ENCODE measurements at places on chromosomes 4 and X.

- DNase-seq, result no peak
Measured at GRCh38 chr4:129046055-129046959, 47.0 kb downstream of the SCLT1 start.

DNA sequence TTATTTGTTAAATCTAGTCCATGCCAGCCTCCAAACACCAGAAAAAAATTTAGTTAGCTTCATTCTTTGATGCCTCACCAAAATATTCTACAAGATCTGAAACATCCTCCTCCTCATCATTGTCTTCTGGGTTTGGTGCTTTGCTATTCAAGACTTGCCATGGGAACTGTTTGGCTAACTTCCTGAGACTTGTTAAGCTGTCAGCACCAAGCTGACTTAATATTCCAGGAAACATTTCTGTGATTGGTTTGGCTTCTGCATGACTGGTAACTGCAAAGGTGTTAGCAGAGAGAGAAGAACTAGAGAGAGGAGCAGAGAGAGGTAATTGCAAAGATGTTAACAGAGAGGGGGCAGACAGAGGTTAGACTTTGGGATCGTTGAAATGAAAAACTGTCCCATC lies 101.3 kb downstream of the PALLD start:
- no peak for DNase-seq

- DNase-seq, result no peak
Measured at GRCh38 chr4:85732124-85732523, 257.2 kb downstream of the ARHGAP24 start.

DNA sequence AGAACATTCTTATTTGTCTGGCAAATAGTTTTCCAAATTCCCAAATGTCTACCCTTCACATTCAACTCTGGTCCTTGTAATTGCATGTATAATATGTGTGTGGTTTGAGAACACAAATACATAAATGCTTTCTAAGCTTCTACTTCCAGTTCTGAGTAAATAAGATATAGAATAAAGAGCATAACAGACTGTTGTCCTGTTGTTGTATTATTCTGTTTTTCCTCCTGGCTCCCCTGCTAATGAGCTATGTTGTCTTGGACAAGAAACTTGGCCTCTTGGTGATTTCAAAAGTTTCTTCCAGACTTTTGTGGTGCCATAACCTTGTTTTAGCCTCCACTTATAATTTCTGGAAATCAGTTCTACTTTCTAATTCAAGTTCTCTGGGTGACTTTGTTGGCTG lies 75.3 kb upstream of the USP38 start:
- DNase-seq, result no peak

- no peak for DNase-seq
Measured at GRCh38 chrX:13863324-13863723, 46.4 kb upstream of the GPM6B start.

GRCh38 chr4:128564081-128564630 lies 245.3 kb upstream of the JADE1 start:
- DNase-seq, result no peak

DNA sequence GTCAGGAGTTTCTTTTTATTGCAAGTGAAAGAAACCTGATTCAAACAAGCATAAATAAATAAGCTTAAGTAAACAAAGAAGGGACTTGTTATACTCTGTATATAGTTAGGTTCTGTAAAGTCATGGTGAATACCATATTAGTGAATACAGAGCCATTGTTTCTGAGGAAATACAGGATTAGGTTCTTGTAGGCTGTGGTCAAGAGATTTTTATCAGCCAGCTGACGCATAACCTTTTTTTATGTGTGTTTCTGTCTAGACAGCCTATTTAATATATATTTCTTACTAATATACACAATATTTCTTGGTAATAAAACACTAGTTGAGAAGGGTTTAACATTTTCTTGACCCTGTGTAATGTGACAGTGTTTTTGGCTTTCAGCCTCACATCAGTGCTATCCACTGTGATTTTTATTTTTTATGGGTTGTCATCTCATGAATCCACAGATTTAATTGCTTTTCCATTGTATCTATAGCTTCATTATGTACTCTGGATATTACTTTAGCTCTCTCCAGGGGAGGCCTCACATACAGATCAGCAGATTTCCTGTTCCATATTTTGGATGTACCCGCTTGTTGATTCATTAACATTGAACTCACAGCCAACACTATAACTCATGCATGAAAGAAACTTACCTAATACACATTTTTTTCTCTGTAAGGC lies 8.0 kb downstream of the HERC3 start:
- no peak for DNase-seq

DNA sequence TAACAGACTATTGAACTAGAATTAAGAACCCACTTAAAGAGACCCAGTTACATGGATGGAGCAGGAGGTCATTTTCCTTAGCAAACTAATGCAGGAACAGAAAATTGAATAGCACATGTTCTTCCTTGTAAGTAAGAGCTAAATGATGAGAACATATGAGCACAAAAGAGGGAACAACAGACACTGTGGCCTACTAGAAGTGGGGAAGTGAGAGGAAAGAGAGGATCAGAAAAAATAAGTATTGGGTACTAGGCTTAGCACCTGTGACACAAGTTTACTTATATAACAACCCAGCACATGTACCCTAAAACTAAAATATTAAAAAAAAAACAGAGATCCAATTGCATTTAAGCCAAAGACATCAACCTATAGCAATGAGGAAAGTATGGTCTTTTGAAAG lies 26.2 kb downstream of the ARAP2 start:
- no peak for DNase-seq

DNA sequence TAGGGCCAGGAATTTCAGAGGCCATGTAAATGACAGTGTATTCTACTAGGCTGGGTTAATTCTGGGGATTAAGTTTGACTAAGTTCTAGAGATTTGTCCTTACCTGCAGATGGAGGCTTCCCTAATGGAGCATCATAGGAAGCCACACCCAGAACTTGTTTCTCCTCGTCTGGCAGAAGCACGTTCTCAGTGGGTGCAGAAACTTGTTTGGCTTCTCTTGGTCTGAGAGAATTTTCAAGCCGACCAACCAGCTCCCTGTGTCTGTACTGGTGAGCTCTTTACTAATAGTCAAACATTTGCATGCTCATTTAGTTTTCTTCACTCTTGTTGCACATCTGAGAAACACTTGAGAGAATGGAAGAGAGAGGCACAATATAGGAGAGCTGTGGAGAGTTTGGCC lies 907 bp upstream of the ATP10D start:
- no peak for DNase-seq

DNA sequence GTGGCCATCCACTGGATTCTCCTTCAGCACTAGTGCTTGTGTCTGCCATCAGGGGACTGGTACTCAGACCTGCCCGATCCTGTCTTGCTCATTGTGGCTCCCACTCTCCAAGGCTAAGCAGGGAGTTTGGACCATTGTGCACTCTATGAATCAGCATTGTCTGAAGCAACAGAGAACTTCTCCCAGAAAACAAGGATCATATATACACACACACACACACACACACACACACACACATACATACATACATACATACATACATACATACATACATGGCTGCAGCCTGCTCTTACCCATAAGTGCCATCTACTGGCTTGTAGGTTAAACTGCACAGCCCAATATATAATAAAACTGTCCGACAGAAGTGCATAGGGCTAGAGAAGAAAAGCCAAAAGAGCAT lies 345.3 kb upstream of the LCORL start:
- no peak for DNase-seq

GRCh38 chr4:177012918-177013545 lies 220.3 kb upstream of the VEGFC start:
- no peak for DNase-seq
